ENCODE measurements at places on chromosomes 6 and 20.

- no peak for DNase-seq
Measured at GRCh38 chr6:61679625-61680024, 606.4 kb downstream of the KHDRBS2 start.

- DNase-seq = no peak
Measured at GRCh38 chr20:61722146-61722678, 343.5 kb downstream of the TAF4 start.

DNA sequence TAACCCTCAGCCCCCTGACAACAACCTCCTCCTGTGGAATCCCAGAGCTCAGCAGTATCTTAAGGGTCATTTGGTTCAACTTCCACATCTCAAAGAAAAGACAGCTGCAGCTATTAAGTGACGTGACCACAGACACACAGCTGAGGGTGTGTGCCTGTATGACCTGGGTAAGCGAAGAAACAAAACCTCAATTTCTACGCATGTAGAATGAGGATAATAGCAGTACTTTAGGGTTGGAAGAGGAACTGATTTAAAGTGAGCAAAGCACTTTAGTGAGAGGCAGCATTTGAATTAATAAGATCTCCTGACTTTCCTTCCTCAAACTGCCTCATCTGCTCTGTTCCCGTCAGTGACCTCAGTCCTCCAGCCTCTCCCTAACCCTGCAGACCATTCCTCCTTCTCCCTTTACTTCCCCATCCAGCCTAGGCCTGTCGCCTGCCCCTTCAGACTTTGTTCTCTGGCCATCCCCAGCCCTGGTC lies 6.8 kb upstream of the ARMC2 start:
- DNase-seq = peak; percentile 42

- no peak for DNase-seq
Measured at GRCh38 chr20:7231303-7231702, 463.8 kb downstream of the BMP2 start.

DNA sequence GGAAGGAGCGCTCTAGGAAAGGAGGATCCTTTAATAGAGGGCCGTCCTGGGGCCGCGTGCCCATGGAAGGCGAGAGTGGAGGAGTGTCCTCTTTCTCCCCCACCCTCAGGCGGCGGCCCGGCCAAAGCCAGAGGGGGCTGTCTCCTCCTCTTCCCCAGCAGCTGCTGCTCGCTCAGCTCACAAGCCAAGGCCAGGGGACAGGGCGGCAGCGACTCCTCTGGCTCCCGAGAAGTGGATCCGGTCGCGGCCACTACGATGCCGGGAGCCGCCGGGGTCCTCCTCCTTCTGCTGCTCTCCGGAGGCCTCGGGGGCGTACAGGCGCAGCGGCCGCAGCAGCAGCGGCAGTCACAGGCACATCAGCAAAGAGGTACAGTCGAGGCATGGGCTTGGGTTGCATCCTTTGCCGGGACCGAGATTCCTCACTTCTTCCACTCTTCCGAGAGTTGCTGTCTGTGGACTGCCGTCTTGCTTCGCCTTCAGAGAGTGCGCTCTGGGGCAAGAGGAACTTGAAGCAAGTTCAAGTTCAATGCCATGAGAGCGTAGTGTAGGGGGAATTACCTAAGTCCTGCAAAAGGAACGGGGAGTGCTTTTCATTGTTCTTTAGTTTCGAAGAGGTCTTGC lies at the start of gene LAMA2:
TSS of gene LAMA2 (plus strand) at position 148 of the 621 bp plus-strand sequence. CDS start at position 256, 108 bp downstream.
- DNase-seq = no peak

- no peak for DNase-seq
Measured at GRCh38 chr6:9233686-9234085, 798.3 kb upstream of the SLC35B3 start.

- DNase-seq = no peak
Measured at GRCh38 chr6:138036111-138036510, 71.1 kb downstream of the PERP start.

DNA sequence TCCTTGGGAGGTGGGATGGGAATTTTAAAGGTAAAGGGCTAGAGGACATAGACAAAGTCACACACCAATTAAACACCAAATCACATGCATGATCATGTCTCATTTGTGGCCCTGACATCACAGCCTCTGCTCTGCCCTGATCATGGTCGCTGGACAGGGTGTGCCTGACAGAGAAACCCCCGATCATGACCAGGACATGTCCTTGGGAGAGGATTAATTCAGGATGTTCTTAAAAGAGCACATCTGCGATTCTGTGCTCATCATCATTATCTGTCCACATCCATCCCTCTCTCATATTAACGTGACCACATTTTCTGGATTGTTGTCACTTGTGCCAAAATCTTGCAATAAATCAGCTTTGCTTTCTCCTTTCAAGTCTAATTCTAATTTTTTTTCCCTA lies 7.7 kb upstream of the PBOV1 start:
- DNase-seq = no peak

GRCh38 chr20:34639755-34640222 lies 37.1 kb downstream of the PIGU start:
- DNase-seq = no peak

DNA sequence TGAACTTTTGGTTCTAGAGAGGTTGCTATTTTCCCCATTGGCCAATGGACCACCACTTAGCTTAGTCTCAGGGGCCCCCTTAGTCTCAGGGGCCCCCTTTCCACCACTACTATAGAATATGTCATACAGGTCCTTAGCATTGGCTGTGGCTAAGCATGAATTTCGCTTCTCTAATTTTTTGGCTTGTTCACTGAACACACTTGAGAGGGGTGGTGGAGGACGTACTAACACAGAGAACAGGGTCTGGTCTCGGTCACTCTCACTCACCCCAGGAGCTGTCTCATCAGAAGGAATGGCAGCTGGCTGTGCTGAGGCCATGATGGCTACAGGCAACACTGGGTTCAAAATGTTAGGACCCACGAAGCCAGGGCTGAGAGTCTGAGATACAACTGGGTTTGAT lies 30.3 kb downstream of the ZNF318 start:
- no peak for DNase-seq

DNA sequence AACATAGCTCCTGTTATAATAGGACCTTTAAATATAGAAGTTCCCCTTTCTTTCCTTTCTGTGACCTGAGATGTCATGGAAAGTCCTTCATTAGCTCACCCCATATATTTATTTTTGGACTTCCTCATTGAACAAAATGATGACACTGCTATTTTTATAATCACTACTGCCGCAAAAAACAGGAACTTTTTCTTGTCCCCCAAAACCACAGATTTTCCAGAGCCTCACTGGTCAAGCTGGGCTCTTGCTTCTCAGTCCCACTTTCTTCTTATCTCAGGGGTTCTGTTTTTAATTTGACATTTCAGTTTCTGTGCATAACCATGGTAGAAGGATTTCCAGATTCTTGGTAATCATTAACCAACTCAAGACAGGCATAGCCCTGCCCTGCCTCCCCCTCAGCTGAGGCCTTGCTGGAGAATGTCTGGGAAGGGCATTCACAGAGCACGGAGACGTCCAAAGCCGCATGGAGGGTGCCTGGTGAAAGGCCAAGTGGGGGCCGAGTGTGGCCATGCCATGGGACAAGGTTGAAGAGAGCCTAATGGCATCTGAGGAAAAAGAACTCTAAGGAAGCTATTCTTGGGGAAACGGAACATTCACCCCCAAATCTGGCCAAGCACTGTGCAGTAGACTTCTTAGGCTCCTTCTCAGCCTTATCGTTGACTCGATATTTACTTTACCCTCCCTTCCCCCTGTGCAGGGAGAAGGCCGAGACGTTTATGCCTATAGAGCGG lies 73.7 kb downstream of the EDN1 start:
- DNase-seq = no peak

DNA sequence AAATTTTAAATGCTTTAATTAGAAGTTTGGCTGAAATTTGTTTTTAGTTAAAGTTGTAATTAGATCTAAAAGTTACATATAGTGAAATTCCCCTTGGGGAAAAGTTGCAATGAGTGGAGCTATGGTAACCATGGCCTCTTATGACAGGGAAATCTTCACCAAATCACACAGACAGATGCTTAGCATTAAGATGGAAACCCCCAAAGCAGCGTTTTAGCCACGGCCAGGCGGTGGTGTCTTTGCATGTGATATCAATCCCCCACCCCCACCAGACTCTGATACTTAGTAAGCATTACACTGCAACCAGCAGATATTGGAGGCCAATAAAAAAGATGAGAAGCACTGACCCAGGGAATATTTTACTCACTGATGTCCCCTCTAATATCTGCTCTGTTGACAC lies 75.7 kb downstream of the REPS1 start:
- DNase-seq = no peak

DNA sequence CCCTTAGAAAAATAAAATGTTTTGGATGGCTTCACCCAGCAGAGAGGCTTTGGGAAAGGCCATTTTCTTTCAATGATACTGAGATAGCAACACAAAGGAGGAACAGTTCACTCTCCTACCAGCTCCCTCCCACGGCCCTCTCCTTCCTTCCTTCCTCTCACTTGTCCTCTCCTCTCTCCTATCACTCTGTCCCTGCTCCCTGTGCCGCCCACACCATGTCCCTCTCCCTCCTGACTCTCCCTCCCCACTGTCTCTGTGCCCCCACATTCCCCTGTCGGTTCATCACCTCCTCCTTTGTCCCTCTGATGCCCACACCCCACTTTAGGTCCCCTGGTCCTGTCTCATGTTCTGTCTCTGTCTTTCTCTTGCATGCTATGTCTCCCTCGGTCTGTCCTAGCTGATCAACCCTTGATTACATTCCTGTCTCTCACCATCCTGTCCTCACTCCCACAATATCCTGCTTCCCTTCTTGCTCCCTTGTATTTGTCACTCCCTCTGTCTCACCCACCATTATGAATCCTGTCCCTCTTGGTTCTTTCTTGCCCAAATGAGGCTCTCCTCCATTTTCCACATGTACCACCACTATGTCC lies 30.1 kb downstream of the ELMO2 start:
- DNase-seq = no peak

DNA sequence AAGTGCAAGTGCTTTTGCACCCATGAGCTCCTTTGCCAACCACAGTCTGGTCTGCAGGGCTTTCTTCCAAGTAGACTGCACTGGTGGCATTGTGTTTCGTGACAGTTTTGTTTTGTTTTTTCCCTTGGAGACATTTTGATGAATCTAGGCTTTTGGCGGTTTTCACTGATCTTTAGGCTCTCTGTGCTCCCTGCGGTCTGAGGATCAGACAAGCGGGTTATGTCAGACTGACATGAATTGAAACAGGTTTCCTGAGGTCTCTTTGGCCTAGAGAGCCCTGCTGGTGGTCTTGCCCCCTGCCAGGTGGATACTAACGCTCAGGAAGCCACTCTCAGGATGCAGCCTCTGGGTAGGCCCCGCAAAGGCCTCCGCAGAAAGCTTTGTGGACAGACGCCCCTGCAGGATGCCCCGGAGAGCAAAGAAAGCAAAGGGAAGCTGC lies 555.4 kb upstream of the AGPAT4 start:
- no peak for DNase-seq

GRCh38 chr6:34459899-34460593 lies 5.8 kb upstream of the PACSIN1 start:
- peak; percentile 76 for DNase-seq

DNA sequence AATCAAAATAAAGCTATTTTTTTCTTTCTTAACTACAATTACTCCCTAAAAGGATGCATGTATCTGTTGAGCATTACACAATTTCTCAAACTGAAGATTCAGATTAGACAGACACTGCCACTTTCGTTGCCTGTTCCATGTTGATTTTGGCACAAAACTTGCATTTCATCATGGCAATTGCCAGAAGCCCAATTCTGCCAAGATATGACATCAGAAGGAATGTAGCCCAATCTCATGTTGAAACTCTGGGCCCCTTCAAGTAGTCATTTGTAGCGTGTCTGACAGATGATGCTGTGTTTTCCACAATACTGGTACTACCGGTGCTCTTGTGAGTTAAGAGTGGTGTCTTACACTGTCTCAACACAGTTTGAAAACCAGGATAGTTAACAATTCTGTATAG lies 705.4 kb downstream of the PTPRT start:
- no peak for DNase-seq

GRCh38 chr20:31943052-31943471 lies 8.8 kb downstream of the PDRG1 start:
- no peak for DNase-seq

GRCh38 chr6:18036781-18037180 lies 49.3 kb upstream of the KIF13A start:
- DNase-seq = no peak

- no peak for DNase-seq
Measured at GRCh38 chr20:8254911-8255582, 123.0 kb downstream of the PLCB1 start.

DNA sequence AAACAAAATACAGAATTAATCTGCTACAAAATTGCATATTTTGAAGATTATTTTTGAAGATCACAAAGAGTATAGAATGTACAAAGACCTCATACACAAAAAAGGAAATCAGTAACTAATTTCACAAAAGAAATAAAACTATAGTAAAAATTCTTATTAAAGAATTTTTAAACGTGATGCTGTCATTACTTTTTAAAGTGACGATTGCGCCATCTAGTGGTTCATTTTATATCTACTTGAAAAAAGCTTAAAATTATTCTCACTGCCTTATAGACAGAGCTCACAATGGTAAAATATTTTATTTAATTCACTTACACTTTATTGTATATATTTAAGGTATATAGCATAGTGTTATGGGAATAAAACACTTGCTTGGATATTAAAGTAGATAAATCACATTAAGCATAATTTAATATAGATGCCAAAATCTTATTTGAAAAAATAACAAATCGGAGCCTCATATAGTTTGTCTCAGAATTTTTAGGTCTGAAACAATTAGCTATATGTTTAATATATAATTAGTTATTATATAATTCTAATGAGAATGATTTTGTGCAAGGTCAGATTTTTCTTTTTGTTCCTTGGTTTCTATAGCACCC lies 128.8 kb downstream of the PHF3 start:
- DNase-seq = no peak

- no peak for DNase-seq
Measured at GRCh38 chr6:34239500-34239825, 2.8 kb downstream of the HMGA1 start.

DNA sequence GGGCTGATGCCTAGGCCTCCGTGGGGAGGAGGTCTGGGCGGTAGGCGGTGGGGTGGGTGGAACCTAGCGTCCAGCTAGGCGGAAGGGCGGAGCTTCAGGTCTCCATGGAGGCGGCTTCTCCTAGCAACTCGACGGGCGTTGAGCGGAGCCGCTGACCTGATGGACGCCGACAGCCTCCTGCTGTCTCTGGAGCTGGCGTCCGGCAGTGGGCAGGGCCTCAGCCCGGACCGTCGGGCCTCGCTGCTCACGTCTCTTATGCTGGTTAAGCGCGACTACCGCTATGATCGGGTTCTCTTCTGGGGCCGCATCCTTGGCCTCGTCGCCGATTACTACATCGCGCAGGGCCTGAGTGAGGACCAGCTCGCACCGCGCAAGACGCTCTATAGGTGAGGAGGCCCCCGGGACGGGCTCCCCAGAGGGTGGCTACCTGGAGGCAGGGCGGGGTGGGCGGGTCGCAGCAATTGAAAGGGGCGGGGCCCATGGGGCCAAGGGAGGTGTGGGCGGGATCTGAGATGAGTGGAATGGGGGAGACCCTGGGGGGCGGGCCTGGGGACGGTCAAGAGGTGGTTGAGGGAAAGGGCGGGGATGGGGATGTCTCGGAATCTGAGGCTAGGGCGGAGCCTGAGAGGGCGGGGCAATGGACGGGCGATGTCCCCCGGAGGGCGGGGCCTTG lies at the start of gene RSPH9:
TSS of gene RSPH9 (plus strand) at position 97 of the 673 bp plus-strand sequence. CDS start at position 160, 63 bp downstream.
- peak; percentile 73 for DNase-seq

- DNase-seq = no peak
Measured at GRCh38 chr6:134863763-134864510, 86.0 kb downstream of the ALDH8A1 start.

All from CD4-positive, alpha-beta T cell (primary cell).